Stimulated activated CD4-positive, alpha-beta T cell treated with anti-CD3 and anti-CD28 coated beads, TNF-alpha, amount 100 ng/mL, for 4 hours (primary cell): ENCODE measurements at places on chromosomes 7 and 10.

DNA sequence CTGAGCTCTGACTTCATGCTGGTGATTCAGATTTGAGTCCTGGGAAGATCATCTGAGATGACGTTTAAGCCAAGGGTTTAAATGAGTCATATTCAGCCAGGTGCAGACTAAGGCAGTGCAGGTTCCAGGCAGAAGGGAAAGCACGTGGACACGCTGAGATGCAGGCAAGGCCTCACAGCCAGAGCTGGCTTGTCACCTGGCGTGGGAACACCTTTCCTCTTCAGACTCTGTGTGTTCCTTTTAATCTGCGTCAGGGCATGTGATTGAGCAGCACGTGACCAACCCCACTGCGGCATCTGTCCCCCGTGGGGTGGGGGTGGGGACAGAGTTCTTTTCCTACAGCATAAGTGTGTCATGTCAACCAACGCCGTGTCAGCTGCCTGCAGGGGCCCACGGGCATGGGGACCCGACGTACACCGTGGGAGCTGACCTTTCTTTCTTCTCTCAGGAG is 10.7 kb upstream of the IDI2 start:
- DNase-seq = no peak

GRCh38 chr7:32222251-32222900 is 152.2 kb upstream of the PDE1C start:
- DNase-seq = no peak

DNA sequence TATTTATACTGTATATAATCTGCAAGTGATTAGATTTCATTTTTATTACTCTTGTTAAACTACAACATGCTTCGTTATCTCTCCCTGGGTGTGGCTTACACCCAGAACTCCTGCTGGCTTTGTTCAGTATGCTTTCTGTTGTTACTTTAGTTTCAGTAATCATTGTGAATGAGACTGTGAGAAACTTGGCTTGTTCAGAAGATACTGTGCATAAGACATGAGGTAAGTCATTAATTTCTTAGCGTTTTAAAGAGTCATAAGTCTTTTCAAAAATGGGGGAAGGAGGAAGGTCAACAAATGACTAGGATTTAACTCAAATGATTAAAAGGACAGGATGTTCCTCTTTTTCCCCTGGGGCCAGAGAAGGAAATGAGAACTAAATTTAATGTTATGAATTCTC is 11.6 kb upstream of the ADD3 start:
- DNase-seq = no peak

DNA sequence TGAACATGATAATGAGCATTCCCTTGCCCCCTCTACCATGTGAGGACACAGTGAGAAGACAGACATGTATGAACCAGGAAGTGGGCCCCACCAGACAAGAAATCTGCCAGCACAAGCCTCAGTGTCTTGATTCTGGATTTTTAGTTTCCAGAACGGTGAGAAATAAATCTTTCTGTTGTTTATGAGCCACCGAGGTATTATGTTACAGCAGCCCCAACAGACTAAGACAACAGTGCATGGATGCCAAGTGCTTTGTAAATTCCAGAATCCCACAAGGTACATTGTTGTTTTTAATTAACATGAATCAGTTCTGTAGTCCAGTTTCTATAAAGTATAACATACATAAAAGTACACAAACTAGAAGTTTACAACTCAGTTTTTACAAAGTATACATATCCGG is 162.2 kb downstream of the ARHGAP21 start:
- DNase-seq = no peak

- no peak for DNase-seq
Measured at GRCh38 chr7:142717453-142717852, 31.8 kb upstream of the PRSS1 start.

DNA sequence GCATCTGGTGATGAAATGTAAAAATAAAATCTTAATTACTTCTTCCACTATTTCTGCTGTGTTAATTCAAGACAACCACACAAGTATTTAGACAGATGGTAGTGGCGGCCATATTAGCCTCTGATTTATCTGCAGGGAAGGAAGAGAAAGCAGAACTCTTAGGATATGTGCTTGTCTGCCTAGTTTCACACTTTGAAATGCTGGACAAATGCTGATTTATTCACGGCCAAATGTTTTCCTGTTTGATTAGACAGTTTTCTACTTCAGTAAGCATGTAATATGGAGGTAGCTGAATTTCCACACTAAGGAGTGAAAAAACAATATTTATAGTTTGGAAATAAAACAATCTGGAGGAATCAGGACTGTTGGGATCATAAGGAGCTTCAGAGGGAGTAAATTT is 158.1 kb downstream of the AGMO start:
- DNase-seq = no peak

DNA sequence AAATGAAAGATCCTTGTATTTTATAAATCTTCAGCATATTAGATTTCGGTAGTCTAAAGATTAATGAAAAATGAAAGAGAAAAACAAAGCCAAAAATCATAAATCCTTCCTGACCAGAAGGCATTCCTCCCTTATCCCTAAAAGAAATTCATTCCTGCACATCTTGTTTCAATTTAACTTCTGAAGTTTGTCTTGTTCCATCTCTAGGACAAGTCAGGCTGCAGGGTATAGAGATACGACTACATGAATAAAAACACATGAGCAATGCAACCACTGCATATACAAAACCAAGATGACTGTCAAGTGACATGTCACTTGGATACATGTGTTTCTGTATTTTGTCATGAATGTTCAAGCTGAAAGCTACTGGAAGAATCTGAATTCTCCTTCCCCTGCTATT is 214.9 kb downstream of the JAZF1 start:
- no peak for DNase-seq

DNA sequence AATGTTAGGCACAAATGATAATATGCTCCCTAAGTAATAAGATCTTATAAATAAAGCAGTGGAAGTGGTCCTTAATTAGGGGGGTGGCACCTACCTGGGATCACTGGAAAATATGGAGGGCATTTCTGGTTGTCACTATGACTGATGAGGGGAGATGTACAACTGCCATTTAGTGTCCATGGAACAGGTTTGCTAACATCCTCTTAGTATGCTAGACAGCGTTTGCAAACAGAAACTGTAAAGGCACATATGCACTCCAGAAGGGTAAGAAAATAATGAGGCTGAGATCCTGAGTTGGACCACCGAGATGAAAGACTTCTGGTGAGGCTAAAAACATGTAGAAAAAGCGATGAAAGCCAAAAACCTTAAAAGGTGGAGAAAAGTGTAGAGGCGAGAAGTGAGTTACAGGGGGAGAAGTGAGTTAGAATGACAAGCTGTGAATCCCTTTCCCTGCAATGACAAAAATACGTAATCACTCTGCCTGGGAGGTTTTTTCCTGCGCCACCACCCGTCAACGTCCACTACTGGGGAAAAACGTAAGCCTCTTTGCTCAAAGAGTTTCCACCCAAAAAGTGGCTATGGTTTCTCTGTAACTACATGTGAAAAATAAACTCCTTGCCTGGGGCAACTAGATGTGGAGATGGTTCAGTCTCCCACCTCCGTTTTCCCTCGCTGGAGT is 767 bp downstream of the KRIT1 start:
- DNase-seq = no peak

GRCh38 chr7:20785157-20786048 is 1.3 kb downstream of the SP8 start:
- DNase-seq = no peak

- DNase-seq = no peak
Measured at GRCh38 chr7:33278095-33278494, 148.7 kb downstream of the BBS9 start.

- no peak for DNase-seq
Measured at GRCh38 chr10:101686133-101686925, 8.6 kb downstream of the FBXW4 start.

DNA sequence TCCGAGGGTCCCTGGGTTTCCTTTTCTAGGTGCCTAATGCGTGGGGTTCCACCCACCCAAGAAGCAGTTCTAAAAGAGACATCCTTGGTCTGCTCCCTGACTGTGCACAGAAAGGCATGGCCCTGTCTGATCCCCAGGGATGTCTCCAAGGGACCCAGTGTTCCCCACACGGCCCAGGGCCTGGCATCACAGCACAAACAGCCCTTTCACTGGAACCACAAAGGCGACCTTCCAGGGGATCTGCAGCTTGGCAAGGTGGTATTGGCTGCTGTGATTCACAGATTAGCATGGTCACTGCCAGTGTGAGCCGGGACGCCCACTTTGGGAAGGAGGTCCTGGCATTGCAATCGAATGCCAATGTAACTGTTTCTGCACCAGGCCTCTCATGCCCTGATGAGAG is 6.4 kb downstream of the KCNMA1 start:
- DNase-seq = no peak
